ENCODE measurements at places on chromosomes 4 and X.

DNA sequence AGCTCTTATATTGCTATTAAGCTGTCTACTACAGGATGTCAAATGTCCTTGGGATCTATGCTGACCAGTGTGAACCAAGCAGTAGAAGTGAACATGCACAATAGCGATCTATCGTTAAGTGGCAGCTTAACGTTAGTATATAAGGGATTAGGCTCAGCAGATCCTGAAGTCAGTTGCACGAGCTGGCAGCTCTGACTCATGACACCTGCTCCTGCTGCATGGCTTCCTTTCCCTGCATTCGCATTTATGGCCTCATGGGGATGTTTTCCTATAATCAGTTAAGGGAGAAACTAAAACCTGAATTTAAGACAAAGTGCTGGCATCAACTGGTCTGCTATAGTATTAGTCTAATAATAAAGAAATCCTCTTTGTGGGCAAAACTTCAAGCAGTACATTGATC is 12.7 kb upstream of the MCUB start:
- no peak for DNase-seq

DNA sequence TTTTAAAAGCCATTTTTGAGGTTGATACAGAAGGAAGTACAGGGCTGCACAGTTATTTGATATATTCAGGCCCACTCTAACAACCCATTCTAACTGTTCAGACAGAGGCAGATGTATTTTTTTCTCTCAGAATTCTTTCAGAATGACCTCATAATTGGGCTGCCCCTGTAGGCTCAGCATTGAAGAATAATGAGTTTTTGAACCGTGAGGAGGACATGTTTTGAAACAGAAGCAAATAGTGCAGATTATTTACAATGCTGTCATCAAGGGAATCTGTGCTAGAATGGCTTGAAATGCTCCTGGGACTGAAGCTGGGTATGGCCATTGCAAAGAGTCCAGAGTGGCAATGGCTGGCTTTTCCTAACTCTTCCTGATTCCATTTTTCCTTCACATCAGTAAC is 158.1 kb downstream of the SOX3 start:
- DNase-seq = no peak

DNA sequence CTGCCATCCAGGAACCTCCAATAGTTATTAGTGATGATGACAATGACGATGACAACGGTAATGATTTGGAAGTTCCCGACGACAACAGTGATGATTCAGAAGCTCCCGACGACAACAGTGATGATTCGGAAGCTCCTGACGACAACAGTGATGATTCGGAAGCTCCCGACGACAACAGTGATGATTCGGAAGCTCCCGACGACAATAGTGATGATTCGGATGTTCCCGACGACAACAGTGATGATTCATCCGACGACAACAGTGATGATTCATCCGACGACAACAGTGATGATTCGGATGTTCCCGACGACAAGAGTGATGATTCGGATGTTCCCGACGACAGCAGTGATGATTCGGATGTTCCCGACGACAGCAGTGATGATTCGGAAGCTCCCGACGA is 14.7 kb downstream of the CXCR3 start:
- no peak for DNase-seq

DNA sequence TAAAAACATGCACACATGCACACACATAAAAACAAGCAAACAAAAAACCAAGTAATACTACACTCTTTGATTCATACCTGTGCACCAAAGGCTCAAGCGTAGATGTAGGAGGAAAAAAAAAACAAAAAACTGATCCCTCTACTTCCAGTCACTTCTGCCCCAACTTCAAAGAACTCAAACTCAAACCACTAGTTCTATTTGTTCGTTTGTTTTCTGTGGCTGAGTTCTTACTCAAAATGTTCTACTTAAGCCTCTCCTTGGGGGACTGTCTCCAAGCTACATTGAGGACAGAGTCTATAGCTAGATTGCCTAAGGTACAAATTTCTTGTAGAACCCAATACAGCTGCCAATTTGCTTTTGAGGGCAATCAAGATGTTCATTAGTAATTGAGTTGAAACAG is 171.0 kb upstream of the ATOH1 start:
- no peak for DNase-seq

- no peak for DNase-seq
These were observed 47.2 kb downstream of the FGFBP1 start for GRCh38 chr4:15891312-15891711.

DNA sequence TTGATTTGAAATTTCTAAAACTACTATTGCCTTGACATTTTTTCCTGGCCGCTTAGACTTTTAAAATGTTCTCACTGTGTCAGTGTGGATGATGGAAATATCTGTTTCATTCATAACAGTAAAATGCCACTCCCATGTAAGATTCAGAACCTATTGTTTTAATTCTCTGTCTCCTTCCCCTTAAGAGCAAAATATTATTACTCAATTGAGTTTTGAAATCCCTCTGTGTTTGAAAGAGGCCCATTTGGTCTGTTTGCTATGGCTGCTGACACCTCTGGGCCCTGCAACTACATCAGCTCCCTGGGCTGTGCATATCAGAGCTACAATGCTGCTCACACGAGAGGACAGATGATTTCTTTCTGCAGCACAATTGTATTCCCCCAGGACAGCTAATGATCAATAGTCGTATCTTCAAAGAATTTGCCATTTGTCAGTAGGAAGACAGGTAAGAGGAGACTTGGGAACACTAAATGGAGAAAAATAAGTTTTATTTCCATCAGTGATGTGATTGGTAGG is 388.0 kb upstream of the GALNT7 start:
- no peak for DNase-seq

DNA sequence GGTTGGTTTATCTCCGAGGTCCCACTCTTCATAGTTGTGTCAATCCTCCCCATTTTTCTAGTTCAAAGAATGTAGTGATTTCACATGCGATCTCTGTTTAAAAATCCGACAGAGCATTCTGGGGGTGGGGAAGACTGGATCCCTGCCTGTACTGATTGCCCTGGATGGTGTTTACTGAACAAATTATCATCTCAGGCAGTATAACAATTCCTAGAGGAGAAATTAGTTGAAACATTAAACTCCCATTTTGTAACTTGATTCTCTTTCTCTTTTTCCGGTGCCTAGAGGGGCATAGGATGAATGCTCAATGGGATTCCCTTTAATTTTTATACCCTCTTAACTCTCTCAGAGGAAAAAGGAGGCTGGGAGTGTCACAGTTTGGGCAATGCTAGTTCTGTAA is 10.0 kb upstream of the CWH43 start:
- DNase-seq = no peak

DNA sequence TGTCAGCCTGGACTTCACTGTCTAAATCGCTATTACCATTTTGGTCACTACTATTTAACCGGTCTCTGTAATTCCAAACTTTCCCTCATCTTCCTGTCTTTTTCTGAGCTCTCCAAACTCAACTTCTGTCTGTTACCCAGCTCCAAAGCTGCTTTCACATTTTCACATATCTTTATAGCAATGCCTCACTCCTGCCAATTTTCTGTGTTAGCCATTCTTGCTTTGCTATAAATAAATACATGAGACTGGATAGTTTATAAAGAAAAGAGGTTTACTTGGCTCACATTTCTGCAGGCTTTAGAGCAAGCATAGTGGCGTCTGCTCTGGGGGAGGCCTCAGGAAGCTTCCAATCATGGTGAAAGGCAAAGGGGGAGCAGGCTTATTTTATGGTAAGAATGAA is 368.3 kb upstream of the GNPDA2 start:
- DNase-seq = no peak

DNA sequence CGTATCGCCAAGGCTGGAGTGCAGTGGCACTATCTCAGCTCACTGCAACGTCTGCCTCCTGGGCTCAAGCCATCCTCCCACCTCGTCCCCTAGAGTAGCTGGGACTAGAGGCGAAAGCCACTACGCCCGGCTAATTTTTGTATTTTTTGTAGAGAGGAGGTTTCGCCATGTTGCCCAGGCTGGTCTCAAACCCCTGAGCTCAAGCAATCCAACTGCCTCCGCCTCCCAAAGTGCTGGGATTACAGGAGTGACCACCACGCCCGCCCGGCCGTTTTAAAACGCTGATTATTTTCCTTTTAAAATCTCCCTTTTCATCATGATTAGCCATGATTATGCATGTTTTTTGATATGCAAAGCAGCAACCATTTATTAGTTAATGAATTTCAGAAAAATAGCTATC is 2.2 kb downstream of the N4BP2 start:
- DNase-seq = no peak

- DNase-seq = no peak
These were observed 1066.6 kb downstream of the PCDH18 start for GRCh38 chr4:136465691-136466090.

- DNase-seq = no peak
These were observed 140.2 kb upstream of the FAM241A start for GRCh38 chr4:112005027-112005426.

GRCh38 chr4:143017210-143017609 is 167.5 kb upstream of the USP38 start:
- no peak for DNase-seq

- DNase-seq = no peak
These were observed 107.5 kb upstream of the MAGEC2 start for GRCh38 chrX:142312591-142312990.

GRCh38 chrX:154979629-154980028 is 42.9 kb downstream of the F8 start:
- no peak for DNase-seq

DNA sequence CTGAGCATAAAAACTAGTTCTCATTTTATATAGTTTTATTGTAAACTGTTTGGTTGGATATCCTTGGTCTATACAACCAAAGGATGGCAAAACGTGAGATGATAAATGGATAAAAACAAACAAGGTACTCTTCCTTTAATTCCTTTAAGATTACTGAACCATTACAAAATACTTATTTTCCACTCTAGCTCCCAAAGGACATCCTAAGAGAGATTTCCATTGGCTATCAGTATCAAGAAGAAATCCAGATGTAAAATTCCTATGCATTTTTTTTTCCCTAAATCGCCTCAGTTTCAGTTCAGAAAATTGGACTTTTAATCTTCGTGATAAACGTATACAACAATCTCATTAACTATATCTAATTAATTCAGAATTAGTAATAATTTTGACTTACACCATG is 2.3 kb downstream of the FBXL5 start:
- DNase-seq = no peak

DNA sequence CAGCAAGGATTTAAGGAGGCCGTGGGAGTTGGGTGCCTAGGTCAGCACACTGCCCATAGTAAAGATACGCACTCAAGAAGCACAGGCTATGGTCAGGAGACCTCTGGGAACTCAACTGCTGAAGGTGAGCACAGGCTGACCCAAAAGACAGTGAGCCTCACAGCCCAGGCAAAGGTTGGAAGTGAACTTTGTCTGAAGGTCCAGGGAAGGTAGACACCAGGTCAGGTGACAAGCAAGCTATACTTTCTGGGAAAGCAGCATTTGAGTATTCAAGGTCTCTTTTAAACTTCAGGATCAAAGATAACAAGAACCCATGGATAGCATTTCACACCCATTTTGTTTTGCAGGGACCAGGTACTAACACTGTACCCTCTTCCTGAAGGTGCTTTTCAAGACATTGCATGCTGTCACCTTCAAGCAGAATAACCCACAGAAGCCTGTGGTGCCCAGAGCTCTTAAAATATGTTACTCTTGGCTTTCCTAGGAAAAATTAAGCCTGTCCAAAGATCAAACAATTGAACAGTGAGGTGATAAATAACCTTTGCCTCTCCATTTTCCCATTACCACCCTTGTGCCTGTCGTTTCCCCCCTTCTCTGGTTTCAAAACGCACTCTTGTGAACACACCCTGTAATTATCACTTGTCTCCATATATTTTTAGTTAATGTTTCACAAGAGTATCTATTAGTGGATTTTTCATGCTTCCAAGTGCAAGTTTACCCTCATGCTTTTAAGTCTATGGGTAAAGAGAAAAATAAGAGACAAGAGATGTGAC is 3.4 kb upstream of the S100G start:
- DNase-seq = no peak

Data from stimulated activated CD4-positive, alpha-beta T cell treated with anti-CD3 and anti-CD28 coated beads, Interleukin-15, amount 100 ng/mL, for 1 hour (primary cell).